Muscle of back (tissue), 13 donors: ENCODE measurements at places on chromosomes 12 and 14.
A peak's percentile ranks its signal among the peaks of the same experiment; 100 is the strongest.

GRCh38 chr12:47903151-47903611 is 1.6 kb downstream of the VDR start:
- no peak for DNase-seq

GRCh38 chr12:1162081-1162760 is 171.2 kb downstream of the ERC1 start:
- no peak for DNase-seq

GRCh38 chr12:53703756-53704155 is 23.5 kb downstream of the CALCOCO1 start:
- no peak for DNase-seq

DNA sequence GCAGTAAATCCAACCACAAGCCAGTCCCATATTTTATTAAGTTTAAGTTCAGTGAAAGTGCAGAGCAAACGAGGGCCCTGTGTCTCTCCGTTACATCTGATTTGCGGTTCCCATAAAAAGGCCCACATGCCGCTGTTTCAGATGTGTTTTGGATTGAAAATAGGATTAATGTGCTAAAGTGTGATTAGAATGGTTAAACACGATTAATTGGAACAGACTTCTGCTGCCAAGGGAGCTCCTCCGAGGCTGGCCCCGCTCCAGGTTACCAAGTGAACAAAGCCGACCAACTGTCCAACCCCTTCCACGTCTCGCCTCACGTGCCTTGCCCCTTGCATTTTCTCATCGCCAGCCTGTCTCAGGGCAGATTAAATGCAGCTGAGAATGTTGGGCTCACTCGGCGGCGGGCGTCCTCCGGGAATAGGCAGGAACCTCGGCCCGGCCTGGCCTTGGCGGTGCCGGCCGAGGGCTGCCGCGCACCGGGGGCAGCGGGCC is 166.5 kb upstream of the GSC start:
- peak; percentile 90 for DNase-seq

GRCh38 chr14:70018230-70018629 is 139.0 kb downstream of the SMOC1 start:
- no peak for DNase-seq

DNA sequence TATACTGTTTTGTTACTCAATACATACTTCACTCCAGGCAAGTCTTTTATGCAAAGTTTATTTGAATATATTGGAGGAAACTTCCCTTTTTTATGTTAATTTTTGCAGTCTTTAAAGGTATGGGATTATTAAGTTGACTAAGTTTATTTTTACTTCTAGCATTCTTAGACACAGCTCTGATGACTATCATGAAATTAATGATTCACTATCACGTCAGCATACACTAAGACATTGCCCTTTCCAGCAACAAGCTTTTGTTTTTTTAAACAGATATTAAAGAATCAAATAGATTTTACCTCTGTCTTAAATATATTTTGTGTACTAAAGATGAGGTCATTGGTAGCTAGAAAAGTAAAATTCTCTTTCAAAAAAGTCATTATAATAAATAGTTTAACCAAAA is 52.1 kb downstream of the DERA start:
- DNase-seq = no peak

GRCh38 chr12:56723889-56724700 is 1.0 kb downstream of the NACA start:
- peak; percentile 70 for DNase-seq

DNA sequence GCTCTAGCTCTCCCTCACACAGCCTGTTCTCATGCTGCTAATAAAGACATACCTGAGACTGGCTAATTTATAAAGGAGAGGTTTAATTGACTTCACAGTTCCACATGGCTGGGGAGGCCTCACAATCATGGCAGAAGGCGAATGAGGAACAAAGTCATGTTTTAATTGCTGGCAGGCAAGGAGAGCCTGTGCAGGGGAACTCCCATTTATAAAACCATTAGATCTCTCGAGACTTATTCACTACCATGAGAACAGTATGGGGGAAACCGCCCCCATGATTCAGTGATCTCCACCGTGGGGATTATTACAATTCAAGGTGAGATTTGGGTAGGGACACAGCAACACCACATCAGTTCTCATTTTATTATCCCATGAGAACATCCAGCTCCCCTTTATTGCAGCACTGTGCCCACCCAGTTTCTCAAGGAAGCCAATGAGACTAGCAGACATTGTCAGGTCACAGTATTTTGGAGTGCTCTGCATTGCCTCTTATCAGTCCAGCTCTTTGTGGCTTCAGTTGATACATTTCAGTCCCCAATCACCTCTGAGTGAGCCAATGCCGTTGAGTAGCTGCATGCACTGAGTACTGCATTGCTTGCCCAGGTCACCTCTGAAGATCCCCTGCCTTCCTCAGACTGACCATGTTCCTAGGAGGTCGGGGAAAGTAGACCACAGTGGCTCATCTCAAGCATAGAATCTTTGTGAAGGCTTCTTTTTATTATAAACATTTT is 131.2 kb downstream of the CRADD start:
- no peak for DNase-seq

GRCh38 chr12:102883204-102883799 is 33.7 kb downstream of the PAH start:
- DNase-seq = no peak

GRCh38 chr12:40921563-40922163 is 229.4 kb downstream of the CNTN1 start:
- DNase-seq = no peak

GRCh38 chr14:22544406-22544805 is 44.6 kb downstream of the DAD1 start:
- DNase-seq = no peak

- DNase-seq = peak; percentile 78
These were observed 16.4 kb downstream of the ACVRL1 start for GRCh38 chr12:51923506-51924365.

- DNase-seq = peak; percentile 65
These were observed 16.9 kb downstream of the PPP1R36 start for GRCh38 chr14:64566651-64567122.

- no peak for DNase-seq
These were observed 329.8 kb upstream of the SFSWAP start for GRCh38 chr12:131380965-131381705.

GRCh38 chr14:65832431-65833266 is 420.1 kb downstream of the FUT8 start:
- DNase-seq = no peak

DNA sequence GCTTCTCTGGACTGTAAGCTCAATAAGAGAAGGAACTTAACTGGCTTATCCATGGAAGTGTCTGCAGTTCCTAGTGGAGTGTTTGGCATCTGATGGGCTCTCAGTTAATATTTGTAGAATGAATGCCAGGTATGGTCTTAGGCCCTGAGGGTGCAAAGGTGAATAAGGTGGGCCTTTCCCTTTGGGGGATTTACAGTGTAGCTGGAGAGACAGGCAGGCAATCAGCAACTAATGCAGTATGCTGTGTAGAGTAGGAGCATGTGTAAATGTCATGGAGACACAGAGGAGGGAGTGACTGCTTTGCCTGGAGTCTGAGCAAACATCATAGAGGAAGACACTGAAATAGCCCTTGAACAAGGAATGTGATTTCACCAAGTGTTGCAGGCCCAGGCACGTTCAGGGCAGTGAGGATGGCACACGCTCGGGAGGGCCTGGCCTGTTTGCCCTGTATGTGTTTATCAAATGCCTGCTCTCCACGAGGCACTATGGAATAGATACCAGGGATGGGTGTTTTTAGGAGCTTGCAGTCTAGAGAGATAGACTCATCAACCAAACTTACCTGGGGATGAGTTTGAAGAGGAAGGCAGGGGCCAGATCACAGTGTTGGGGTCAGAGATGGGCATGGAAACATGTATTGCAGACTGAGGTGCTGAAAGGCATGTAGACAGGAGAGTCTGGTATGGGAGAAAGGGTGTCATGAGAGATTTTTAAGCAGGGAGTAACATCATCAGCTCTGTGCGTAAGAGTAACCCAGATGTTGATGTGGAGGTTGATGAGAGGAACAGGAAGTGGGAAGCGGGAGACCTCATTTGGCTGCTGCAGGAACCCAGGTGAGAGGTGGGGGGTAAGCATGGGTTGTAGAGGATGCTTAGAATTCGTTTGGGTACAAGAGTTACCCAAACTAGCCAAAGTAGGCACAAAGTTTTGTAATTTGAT is 54.1 kb downstream of the PLXNC1 start:
- DNase-seq = no peak

GRCh38 chr12:122130150-122130549 is 43.9 kb downstream of the IL31 start:
- no peak for DNase-seq

- DNase-seq = no peak
These were observed 18.1 kb upstream of the PRICKLE1 start for GRCh38 chr12:42607584-42608058.

DNA sequence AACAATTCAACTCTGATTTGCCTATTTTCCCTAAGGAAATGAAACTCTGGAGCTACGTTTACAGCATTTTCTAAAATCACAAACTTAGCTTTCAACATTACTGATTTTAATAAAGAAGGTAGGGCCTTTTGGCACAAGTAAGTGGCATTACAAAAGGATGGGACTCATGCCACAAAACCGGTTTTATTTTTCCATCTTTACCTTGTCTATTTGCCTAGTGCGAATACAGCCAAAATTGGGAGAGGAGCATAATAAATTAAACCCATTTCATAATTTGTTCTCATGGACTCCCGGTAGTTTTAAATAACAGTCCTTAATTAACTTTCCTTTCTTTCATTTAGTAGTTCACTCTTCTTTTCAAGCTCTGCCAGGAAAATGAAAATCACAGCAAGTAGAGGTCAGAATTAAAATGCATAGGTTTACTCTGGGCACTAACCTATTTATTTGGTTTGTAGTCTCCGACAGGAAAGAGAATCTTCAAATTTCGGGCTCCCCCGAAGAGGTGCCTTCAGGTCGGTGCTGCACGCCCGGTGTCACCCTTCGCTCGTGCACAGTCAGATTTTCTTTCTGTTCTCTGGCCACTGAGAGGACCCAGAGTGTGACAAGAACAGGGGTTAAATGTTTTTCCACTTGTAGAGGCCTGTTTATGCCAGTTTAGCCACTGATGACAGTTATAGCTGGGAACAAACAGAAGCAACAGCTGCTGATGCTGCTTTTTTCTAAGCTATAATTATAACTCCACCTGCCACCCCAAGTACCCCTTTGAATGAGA is at the start of gene BEST3:
Gene BEST3 (minus strand): TSS at position 535 of the 772 bp plus-strand sequence. CDS start 1,505 bp downstream, outside the sequence.
- DNase-seq = peak; percentile 34

- DNase-seq = no peak
These were observed 48.6 kb upstream of the E2F7 start for GRCh38 chr12:77113971-77114370.

- no peak for DNase-seq
These were observed 12.6 kb downstream of the SLC6A12 start for GRCh38 chr12:201361-201760.

DNA sequence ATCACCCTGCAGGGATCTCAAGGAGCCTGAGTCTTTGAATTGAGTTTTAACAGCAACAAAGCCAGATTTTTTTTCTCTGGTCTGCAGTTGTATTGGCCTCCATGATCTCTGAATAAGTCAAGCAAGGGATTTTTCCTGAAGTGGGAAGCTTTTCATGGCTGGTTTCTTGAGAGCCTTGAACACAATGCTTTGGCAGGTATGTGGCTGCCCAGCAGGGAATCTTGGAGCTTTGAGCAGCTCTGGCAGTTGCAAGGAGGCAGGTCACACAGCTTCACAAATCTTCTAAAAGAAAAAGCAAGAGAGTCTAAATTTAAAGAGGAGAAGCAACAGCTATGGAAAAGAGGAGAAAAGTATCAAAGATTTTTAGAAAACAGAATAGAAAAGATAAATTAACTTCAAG is 60.1 kb downstream of the RPS29 start:
- no peak for DNase-seq

- no peak for DNase-seq
These were observed 71.0 kb downstream of the RFLNA start for GRCh38 chr12:124365726-124366430.

- no peak for DNase-seq
These were observed 137.9 kb upstream of the ARID2 start for GRCh38 chr12:45591635-45592034.

DNA sequence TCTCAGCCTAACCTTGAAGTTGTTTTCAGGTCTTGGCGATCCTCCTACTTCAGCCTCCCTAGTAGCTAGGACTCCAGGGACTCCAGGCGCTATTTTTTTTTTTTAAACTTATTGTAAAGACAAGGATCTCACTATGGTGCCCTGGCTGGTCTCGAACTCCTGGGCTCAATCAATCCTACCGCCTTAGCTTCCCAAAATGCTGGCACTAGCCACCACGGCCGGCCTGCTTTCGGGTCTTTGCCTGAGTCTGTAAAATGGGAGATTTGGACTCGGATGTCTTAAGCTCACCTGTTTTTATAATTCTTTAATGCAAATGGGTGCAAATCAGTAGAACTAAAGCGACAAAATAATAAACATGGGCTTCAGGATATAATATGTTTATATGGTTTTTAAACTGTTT is 858 bp upstream of the SYT10 start:
- DNase-seq = no peak

DNA sequence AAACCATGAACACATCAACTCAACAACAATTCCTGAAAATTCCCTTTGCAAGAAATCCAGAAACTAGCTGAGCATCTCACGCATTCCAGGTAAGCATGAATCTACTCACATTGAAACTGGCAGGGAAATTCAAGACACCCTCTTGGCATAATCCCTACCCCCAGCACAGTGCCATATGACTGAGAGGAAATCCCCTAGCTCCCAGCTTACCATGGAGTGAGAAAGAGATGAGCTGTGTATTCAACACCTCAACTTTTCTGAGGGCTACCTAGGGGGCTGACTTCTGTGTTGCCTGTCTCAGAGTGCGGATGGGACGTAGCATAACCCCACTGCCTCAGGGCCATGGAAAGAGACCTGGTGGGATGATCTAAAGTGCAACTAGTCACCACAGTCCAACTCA is 37.7 kb upstream of the GPR132 start:
- DNase-seq = no peak

- no peak for DNase-seq
These were observed 17.8 kb downstream of the USP15 start for GRCh38 chr12:62278022-62278421.

DNA sequence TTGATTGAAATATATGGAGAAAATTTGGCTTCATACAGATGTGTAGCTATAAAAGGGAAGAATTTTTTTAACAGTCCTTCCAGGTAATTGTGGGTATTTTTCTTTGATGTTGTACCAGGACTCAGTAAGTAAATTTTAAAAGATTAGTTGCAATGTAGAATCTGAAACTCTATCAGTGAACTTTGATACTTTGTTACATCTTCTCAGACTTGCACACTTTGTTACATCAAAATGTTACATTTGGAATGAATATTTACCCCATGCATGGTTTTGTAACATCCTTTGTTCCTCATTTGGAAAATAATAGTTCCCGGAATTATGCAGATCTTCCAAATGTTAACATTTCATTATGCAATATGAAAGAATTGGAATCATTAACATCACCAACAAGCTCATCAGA is 13.8 kb downstream of the MTHFD1 start:
- DNase-seq = no peak

DNA sequence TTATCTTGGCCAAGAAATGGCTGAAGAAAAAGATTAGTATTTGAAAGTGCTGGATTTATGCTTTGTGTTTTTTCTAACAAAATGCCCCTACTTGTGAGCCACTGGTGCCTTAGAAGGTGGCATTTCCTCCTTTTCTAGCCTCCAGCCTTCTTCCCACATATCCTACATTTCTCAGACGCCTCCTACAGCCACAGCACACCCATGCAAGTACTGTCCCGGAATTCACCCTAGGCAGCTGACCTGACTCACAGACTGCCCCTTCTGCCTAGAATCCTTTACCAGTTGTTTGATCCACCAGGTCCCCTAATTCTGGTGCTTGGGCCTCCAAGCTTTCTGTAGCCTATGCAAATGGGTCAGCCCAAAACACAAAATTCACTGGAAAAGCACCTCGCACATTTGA is 166.0 kb downstream of the FOXN3 start:
- DNase-seq = no peak

- DNase-seq = peak; percentile 7
These were observed 90.6 kb downstream of the PAPOLA start for GRCh38 chr14:96592591-96593386.

GRCh38 chr12:41202051-41202450 is 13.9 kb downstream of the PDZRN4 start:
- DNase-seq = no peak
